ENCODE measurements at places on chromosomes 13 and 19. TPM values are rescaled to one million over a fixed set of nuclear protein-coding genes. Genes with fewer than 3 reads are reported as not detected.

DNA sequence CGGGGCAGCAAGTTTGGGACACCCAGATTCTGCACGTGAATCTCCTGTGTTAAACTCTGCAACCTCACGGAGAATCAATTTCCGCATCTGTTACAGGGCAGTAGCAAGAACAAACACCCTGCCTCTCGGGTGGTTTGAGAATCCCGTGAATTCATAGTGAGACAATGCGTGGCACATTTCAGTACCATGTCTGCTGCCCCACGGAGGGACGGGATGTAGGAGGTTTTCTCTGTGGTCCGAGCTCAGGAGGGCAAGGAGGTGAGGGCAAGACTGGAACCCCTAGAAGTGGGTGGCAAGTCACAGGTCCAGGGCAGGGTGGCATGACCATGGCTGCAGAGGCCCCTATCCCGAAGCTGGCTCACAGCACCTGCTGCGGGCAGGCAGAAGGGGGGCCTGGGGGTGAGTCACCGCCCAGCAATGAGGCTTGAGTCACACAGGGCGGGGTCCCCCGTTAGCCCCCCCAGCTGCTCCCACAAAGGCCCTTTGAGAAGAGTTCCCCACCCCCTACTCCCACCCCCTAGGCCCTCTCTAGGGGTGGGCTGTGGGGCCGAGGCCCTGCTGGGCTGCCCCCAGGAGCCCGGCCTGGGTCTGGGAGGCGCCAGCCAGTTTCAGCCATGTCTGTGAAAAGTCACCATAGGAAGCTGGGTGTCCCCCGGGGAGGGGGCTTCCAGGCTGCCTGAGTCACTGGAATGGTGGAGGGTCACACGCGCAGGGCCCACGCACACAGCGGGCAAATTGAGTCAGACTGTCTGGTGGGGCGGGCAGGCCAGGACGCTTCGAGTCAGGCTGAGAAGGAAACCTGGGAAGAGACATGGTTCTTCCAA is 25.8 kb upstream of the NANOS3 start:
- no peaks in the 10 kb centered on the region for H3K36me3 ChIP-seq
- H3K4me1 ChIP-seq, result peaks cover 51% of the 10 kb centered on the region
- DNase-seq, result peak; percentile 84
- peak overlapping the region; percentile 38 for H3K4me3 ChIP-seq
- peak overlapping the region; percentile 93 for H3K27ac ChIP-seq

GRCh38 chr19:8482696-8483095 is 19.7 kb downstream of the PRAM1 start:
- DNase-seq, result no peak
- H3K27me3 ChIP-seq, result no peaks in the 10 kb centered on the region
- peaks cover 5% of the 10 kb centered on the region for H3K36me3 ChIP-seq
- peak overlapping the region; percentile 20 for H3K27ac ChIP-seq

DNA sequence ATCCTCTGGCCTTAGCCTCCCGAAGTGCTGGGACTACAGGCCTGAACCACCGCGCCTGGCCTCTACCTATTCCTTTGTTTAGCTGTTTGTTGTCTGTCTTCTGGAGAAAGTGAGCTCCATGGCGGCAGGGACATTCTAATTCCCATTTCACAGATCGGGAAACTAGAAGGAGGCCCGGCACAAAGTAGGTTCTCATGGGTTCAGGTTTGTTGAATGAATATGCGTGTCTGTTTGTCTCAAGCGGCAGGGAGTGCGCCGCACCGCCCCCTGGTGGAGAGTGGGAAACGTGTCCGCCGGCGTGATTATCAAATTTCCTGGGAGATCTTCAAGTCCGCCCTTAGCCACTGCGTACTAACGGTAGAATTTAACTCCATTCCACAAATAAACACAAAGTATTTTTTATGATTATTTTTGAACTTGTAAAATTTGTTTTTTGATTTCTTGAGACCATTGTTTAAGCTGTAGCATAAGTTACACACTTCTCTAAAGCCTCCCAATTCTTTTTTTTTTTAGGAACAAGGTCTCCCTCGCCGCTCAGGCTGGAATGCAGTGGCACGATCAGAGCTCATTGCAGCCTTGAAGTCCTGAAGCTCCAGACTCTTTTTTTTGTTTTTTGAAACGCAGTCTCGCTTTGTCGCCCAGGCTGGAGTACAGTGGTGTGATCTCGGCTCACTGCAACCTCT is 8.9 kb upstream of the CCDC9 start:
- no peak overlapping the region for H3K27ac ChIP-seq
- H3K4me1 ChIP-seq, result peaks cover 3% of the 10 kb centered on the region
- no peaks in the 10 kb centered on the region for H3K27me3 ChIP-seq
- H3K36me3 ChIP-seq, result no peaks in the 10 kb centered on the region
- DNase-seq, result no peak
- H3K4me3 ChIP-seq, result no peak overlapping the region

GRCh38 chr13:76703621-76704288 is 182.4 kb downstream of the KCTD12 start:
- H3K27ac ChIP-seq, result no peak overlapping the region
- no peaks in the 10 kb centered on the region for H3K4me1 ChIP-seq
- no peak overlapping the region for H3K4me3 ChIP-seq
- DNase-seq, result no peak

GRCh38 chr13:26585136-26585535 is 27.7 kb downstream of the WASF3 start:
- no peak overlapping the region for H3K4me3 ChIP-seq
- no peaks in the 10 kb centered on the region for H3K27me3 ChIP-seq

DNA sequence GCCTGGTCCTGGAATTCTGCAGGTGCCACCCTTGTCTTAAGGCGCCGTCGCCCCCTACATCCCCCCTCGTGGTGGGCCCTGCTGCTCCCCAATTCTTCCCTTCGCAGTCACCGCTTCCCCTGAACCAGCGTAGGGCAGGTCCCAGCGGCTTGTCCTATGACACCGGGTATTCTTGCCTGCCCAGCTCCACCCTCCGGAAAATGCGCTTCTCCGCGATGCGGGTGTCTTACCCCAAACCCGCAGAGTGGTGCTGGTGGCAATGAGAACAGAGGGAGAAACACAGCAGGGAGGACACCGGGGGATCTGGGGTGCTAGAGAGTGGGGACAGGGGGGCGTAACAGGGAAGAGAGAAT is 9.0 kb downstream of the ZNF808 start:
- peaks cover 4% of the 10 kb centered on the region for H3K36me3 ChIP-seq
- no peak overlapping the region for H3K27ac ChIP-seq
- no peaks in the 10 kb centered on the region for H3K27me3 ChIP-seq
- no peak overlapping the region for H3K4me3 ChIP-seq
- DNase-seq, result no peak

DNA sequence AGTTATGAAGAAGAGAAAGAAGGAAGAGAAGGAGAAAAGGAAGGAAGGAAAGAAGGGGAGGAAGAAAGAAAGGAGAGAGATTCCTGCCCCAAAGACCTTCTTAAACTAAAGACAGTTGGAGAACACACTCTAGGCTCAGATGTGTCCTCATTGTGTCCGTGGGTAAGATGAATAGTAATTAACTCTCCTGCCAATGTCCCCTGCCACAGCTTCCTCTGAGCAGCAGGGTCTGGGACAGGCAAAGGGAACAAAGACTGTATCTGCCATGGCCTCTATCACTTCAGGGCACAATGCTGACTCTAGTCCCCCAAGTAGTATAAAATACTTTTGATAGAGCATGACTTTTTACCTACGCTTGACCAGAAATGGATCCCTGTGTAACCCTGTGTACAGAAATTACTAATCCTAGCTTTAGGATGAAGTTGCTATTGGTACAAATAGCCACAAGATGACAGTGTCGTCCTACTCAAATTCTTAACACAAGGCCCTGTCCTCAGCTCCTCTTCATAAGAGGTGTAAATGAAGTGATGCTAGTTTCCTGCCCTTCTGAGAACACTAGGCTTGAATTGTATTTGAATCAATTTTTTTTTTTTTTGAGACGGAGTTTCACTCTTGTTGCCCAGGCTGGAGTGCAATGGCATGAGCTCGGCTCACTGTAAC is 186.2 kb upstream of the GPR12 start:
- H3K4me3 ChIP-seq, result no peak overlapping the region
- H3K27ac ChIP-seq, result no peak overlapping the region
- peak; percentile 69 for DNase-seq
- 0 out of 2 replicates have a peak, but pooled peaks cover 2% of the 10 kb centered on the region for H3K36me3 ChIP-seq
- H3K4me1 ChIP-seq, result peaks cover 48% of the 10 kb centered on the region
- no peaks in the 10 kb centered on the region for H3K27me3 ChIP-seq

SOX21 gene
- 0.14 TPM for total RNA-seq

PSG11 gene
- total RNA-seq, result not detected

HSPB6 gene
- total RNA-seq, result 0.81 TPM

CYP4F8 gene
- not detected for total RNA-seq

BCL2L12 gene
- 103 TPM for total RNA-seq

ZNF737 gene
- total RNA-seq, result 2.9 TPM

Measured in Caco-2 (cell line).